ENCODE measurements at places on chromosomes 7 and 10.

GRCh38 chr10:74705358-74705980, 120.9 kb upstream of the KAT6B start:
- no peak for DNase-seq

DNA sequence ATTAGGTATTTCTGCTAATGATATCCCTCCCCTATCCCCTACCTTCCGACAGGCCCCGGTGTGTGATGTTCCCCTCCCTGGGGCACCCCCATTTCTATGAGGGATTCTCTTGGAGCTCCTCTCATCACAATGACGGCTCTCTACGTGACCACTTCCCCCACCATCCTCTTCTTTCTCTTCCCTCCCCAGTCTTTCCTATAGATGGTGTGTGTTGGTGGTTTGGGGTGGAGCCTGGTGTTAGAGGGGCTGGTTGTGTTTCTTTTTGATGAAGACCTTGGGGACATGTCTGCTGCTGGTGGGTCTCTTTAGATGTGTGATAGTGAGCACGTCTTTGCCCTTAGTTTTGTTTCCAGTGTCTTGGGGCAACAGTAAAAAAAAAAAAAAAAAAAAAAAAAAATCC, 28.6 kb downstream of the RPS24 start:
- no peak for DNase-seq

DNA sequence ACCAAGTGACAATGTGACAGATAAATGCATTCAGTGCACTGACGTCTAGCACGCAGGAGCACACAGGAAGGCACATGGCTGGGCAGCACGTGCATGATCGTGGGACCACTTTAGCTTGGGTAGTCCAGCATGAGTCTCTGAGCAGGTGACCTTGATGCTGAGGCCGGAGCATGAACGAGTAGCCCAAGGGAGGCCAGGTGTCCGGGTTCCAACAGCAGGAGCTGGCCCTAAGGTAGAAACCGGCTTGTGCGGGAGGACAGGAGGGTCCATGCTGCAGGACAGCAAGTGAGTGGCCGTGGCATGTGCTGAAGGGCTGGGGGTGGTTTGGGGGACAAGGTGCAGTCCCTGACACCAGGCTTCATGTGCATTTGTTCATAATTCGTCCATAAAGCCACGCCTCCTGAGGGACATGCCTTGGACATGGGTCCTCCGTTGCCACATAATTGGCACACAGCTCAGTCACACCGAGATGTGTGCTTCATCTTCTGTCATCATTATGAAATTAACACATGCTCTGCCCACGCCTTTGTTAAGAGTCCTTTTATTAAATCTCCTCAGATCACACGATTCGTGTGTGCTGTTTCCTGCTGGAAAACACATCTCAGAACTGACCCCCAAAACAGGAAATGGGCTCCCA, 3.1 kb upstream of the STK32C start:
- DNase-seq: no peak

GRCh38 chr7:53756946-53757345, 721.5 kb downstream of the POM121L12 start:
- no peak for DNase-seq

DNA sequence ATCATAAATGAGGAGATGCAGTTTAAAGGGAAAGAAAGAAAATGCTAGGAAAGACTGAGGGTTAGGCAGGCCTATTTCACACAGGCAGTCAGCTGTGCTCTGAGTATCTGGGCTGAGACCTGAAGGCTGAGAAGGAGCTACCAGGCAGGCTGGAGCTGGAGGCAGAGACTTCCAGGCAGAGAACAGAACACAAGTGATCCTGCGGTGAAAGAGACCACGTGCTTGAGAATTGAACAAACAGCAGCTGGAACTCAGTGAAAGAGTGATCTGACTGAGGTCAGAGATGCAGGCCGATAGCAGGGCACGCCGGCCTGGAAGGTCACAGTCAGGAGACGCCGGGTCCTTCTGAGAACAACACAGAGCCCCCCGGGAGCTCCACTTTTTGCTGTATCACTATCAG, 147.8 kb downstream of the ADAM12 start:
- no peak for DNase-seq

GRCh38 chr10:118856106-118856505, 101.3 kb upstream of the CACUL1 start:
- DNase-seq: no peak

GRCh38 chr10:49595003-49595712, 15.0 kb upstream of the SLC18A3 start:
- DNase-seq: no peak

GRCh38 chr10:119131512-119132240, 27.8 kb downstream of the DENND10 start:
- DNase-seq: peak; percentile 26

DNA sequence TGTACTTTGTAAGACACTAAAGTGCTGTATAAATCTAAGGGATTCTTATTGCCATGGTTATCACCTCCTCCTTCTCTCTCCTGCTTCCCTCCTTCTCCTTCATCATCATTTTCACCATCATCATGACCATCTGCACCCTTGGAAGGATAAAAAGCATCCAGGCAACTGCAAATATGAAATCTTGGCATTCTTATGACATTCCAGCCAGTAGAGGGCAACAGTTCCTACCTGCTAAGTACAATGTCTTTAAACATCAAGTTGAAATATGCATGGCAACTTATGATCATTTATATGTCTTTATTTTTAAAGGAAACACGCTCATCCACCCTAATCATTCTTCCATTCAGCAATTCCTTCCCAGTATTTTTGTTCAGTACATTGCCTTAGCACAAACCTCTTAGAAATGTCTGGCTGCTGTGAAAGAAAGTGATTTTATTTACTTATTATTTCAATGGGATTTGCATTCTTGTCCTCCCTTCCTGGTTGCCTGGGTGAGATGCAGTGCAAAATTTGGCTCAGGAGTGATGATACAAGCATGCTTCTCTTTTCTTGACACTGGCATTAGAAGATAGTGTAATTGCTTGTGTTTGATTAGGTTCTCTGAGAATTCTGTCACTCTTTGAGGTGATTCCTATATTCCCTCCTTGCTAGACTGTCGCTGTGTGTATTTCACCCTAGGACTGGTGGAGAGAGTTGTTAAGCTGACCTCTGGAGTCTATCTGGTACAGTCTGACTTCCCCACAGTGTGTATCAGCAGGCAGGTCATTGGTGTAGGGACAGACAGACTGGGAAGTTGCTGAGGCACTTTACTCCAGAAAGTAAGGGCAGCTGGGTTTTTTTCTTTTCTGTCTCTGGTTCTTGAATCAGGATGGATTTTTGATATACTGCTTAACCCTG, 188.5 kb upstream of the BMPER start:
- no peak for DNase-seq

- DNase-seq: no peak
These were observed 64.6 kb downstream of the CUX1 start for GRCh38 chr7:101882005-101882421.

- no peak for DNase-seq
These were observed 119.8 kb downstream of the XRCC2 start for GRCh38 chr7:152556013-152556755.

DNA sequence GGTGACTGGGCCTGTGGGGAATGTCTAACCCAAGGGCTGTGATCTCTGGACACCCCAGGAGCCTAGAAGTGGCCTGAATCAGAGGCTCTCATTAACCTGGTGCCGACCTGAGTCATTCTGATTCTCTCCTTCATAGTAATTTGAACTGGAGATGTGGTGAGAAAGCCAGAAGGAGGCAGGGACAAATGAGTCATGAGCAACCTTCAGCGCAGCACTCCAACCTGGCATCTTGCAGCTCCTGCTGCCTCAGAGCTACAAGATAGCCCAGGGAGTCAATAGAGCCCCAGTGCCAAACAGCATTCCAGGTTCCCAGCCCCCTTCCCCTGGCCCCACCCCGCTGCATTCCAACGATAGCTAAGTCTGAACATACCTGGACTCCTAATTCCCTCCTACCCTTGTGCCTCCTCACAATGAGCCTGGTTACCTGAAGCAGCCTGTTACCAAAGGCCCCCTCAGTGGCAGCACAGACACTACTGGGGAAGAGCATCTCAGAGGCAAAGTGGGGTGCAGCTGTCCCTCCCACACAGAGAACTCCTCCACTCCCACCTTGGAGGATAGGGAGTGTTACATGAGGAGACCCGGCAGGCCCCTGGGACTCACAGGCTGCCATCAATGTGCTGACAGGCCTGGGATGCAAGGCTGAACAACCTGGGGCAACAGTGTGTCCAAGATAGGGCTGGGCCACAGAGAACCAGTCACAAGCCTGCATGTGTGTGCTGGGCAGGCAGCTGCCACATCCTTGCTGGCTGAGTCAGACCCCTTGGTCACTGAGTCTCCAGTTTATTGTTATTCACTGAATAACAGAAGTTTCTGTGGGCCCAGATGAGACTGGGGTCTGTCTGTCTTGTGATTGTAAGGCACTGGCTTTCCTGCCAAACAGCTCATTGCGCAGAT, 76.8 kb upstream of the LEP start:
- no peak for DNase-seq

- no peak for DNase-seq
These were observed 56.0 kb downstream of the THSD7A start for GRCh38 chr7:11776039-11776438.

- DNase-seq: no peak
These were observed 62.6 kb downstream of the CUL2 start for GRCh38 chr10:35027567-35027966.

- no peak for DNase-seq
These were observed 28.6 kb downstream of the OGDH start for GRCh38 chr7:44634839-44635591.

- DNase-seq: no peak
These were observed 76.9 kb downstream of the ELMO1 start for GRCh38 chr7:37371755-37372154.

GRCh38 chr7:43143918-43144589, 31.6 kb downstream of the HECW1 start:
- DNase-seq: no peak

- no peak for DNase-seq
These were observed 204.8 kb upstream of the MEOX2 start for GRCh38 chr7:15891151-15891881.

- DNase-seq: no peak
These were observed 3.9 kb downstream of the MDH2 start for GRCh38 chr7:76051840-76052239.

DNA sequence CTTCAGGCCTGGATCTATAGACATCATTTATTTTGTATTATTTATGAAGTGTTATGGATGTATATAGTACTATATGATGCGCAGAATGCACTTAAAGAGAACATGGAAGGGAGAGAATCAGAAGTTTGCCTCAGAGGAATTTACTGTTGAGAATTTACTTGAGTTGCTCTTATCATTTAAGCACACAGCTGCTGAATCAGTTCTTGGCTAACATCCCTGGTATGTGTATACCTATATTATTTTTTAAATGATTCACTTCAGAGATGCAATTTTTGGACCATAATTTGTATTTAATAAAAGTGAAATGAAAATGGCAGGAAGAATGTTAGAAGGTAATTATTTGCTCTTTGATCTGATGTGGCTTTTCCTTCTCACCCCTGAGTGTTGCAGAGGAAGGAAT, 191.6 kb downstream of the BICC1 start:
- no peak for DNase-seq

GRCh38 chr10:61642150-61642571, 20.6 kb upstream of the CABCOCO1 start:
- DNase-seq: no peak

GRCh38 chr7:114787556-114787955, 134.3 kb upstream of the MDFIC start:
- DNase-seq: no peak

DNA sequence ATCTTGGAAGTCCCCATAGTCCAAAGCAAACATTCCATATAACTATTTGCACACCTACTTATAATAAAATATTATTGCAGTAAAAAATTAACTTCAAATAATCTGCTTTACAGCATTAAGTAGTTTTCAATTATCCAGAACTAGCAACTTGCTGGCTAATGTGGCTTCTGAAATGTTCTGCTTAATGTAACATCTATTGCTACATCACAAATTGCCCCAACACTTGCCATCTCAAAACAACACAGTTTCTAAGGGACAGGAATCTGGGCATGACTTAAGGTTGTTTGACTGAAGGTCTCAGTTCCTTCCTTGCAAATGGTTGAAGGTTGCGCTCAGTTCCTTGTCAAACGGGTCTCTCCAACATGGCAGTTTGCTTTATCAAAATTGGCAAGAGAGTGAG, 378.5 kb upstream of the SEMA3C start:
- no peak for DNase-seq

DNA sequence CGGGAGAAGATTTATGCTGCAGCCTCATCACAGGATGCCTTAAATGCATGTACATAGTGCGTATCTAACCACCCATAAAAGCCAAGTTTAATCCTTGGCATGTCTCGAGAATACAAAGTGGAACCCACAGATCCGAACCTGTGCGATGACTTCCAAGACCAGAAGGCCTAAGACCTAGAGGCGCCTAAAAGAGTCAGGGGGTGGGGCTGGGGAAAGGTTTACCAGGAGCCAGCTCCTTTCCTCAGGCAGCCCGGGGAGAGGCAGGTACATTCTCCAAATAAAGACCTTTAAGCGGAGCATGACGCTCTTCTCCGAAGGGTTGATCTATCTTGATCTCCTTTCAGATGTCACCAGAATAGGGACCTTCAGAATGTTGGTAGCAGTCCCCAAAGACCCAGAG, 9.7 kb downstream of the SP8 start:
- no peak for DNase-seq

DNA sequence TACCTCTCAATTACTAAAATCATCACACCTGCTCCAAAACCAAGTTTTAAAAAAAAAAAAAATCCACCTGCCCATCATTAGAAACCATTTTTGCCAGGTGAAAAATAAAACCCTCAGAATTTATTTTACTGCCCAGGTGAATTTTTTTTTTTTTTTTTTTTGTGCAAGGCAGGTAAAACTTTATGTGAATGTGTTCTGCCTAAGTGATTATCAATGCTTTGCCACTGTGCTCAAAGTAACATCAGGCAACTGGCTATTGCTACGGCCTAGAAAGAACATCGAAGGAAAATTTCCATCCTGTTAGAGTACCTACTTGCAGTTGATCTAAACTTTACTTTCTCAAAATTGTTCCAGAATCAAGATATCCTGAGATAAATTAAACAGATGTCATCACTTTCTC, 512.1 kb downstream of the PARD3 start:
- no peak for DNase-seq

DNA sequence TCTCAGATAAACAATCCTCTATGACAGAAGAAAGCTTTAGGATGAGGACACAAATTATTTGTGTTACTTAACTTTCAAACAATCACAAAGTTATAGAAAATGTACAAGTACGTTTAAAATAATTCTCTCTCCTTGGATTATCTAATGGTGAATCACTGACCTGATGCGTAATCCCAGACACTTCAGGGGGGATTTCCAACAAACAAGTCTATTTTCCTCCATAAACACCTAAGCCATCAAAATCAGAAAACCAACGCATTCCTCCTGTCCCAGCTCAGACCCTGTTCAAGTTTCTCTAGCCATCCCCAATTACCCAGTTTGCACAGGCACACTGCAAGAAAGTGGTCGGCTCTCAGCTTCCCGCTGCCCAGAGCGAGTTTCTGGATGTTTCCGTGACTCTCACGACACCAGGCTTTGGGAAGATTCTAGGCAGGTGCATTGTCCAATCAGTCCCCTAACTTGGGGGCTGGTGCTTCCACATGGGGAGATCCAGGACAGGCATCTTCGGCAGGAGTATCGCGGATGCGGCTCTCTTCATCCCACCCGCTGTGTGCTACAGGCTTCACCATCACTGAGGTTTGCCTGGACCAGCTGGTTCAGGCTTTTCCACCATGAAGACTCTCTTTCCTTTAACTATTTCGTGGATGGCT, 200.0 kb downstream of the ZMYND11 start:
- DNase-seq: no peak

All from stimulated activated CD4-positive, alpha-beta T cell treated with anti-CD3 and anti-CD28 coated beads, Interleukin-1b, Interleukin-23, amount 100 ng/mL, for 4 hours (primary cell).